ENCODE measurements at places on chromosomes 5 and 9. TPM values are rescaled to one million over a fixed set of nuclear protein-coding genes. Genes with fewer than 3 reads are reported as not detected.

C9orf43 gene
- total RNA-seq = 0.51 TPM

TMEM215 gene
- not detected for total RNA-seq

DNA sequence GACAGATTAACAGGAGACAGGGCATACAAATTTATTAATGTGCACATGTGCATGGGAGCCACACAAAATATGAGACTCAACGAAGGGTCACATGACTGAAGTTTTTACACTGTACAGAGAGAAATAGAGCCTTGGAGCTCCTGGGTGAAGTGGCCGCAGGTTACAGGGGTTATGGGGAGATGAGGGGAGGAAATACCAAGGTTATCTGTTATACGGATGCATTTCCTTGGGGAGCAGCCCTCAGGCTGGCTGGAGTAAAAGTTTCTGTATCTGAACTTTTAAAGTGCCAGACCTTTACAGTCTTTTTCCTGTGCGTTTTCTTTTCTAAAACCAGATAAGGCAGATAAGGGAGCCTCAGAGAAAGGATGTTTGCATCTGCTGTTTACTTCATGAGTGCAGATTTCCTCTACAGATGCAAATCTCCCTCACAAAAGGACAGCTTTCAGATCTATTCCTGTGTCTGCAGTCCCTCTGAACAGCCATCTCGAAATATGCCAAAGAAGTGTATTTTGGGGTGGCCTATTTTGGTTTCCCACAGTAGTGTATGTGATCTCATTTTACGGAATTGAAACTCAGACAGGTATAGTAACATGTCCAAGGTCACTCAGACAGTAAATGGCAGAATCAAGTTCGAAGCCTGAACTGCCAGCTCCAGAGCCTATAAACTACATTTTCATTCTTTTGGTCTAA is 139.3 kb upstream of the FBXL17 start:
- peaks cover 43% of the 10 kb centered on the region for H3K27me3 ChIP-seq
- no peak for DNase-seq
- no peaks in the 10 kb centered on the region for H3K4me1 ChIP-seq
- no peaks in the 10 kb centered on the region for H3K36me3 ChIP-seq
- no peak overlapping the region for H3K27ac ChIP-seq

- no peaks in the 10 kb centered on the region for H3K36me3 ChIP-seq
- H3K27ac ChIP-seq = no peak overlapping the region
- DNase-seq = peak; percentile 10
Measured at GRCh38 chr5:72438141-72438540, 69.1 kb downstream of the ZNF366 start.

DNA sequence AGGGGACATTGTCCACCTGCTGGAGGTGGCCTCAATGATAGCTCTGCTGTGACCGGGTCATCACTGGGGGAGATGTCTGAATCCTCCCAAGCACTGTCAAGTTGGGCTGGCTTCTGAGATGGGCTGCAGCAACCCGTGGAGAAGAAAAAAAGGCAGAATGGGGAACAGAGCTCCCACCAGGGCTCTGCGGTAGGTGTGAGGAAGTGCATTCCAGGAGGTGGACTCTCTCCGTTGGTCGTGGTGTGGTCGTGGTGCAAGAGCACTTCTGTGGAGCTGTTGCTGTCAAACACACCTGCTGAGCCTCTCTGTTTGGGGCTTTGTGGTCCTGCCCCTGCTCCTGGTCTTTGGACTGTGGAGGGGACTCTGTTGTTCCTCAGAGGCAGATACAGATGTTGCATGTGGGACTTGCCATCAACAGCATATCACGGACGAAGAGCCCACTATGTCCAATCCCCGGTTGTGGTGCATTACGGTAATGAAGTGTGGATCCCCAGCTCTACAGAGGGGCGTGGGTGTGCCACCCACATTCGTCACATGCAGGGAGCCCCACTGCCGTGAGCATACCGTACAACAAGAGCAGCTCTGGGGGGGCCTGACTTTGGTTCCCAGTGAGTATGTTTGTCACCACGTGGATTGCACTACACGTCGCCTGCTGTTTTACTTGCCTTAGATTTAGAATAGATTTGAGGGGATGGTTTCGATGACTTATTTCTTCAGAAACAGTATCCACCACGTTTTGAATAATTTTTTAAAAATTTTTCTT is 36.0 kb upstream of the PITX1 start:
- no peak overlapping the region for H3K27ac ChIP-seq
- no peak for DNase-seq
- no peak overlapping the region for H3K4me3 ChIP-seq
- H3K27me3 ChIP-seq = peaks cover 41% of the 10 kb centered on the region
- H3K4me1 ChIP-seq = no peaks in the 10 kb centered on the region
- H3K36me3 ChIP-seq = no peaks in the 10 kb centered on the region

All from Calu3 (cell line).